Hepatocyte (in vitro differentiated cells): ENCODE measurements at places on chromosomes 4 and X. TPM values are rescaled to one million over a fixed set of nuclear protein-coding genes. Genes with fewer than 3 reads are reported as not detected.

TMEM255A gene
- polyA plus RNA-seq: 0.68 and 2.2 TPM in 2 replicates

MRPL1 gene
- polyA plus RNA-seq: 19.6 and 22.5 TPM in 2 replicates

UGT8 gene
- 17.0 and 18.0 TPM in 2 replicates for polyA plus RNA-seq

MAGEB17 gene
- 0.29 TPM in 1 of 2 replicates, not detected in the other for polyA plus RNA-seq

IL1RAPL1 gene
- polyA plus RNA-seq: 0.66 and 0.89 TPM in 2 replicates

FOXR2 gene
- polyA plus RNA-seq: not detected in 2 replicates

PFKFB1 gene
- 0.59 and 1.4 TPM in 2 replicates for polyA plus RNA-seq

LONRF3 gene
- polyA plus RNA-seq: 2.6 TPM in 2 replicates
